ENCODE measurements at places on chromosomes 16 and 17.

- no peak for DNase-seq
Measured at GRCh38 chr16:67763066-67763465, 43.3 kb downstream of the RANBP10 start.

GRCh38 chr16:83060-83603 is 5.1 kb downstream of the MPG start:
- DNase-seq, result no peak

GRCh38 chr16:89616623-89617022 is 3.2 kb downstream of the DPEP1 start:
- no peak for DNase-seq

GRCh38 chr16:24009955-24010354 is 174.2 kb downstream of the PRKCB start:
- DNase-seq, result no peak

DNA sequence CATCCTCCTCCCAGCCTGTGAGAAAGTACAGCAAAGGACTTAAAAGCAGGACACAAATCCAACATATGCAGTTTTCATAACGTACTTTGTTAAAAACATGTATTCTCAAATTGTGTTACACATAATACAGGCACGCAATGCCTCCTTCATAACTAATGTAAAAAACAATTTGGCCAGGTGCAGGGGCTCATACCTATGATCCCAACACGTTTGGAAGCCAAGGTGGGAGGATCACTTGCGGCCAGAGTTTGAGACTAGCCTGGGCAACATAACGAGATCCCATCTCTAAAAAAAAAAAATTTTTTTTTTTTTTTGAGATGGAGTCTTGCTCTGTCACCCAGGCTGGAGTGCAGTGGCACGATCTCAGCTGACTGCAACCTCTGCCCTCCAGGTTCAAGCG is 20.4 kb downstream of the TEX2 start:
- DNase-seq, result no peak

- DNase-seq, result no peak
Measured at GRCh38 chr16:30875871-30876801, 17.7 kb downstream of the BCL7C start.

DNA sequence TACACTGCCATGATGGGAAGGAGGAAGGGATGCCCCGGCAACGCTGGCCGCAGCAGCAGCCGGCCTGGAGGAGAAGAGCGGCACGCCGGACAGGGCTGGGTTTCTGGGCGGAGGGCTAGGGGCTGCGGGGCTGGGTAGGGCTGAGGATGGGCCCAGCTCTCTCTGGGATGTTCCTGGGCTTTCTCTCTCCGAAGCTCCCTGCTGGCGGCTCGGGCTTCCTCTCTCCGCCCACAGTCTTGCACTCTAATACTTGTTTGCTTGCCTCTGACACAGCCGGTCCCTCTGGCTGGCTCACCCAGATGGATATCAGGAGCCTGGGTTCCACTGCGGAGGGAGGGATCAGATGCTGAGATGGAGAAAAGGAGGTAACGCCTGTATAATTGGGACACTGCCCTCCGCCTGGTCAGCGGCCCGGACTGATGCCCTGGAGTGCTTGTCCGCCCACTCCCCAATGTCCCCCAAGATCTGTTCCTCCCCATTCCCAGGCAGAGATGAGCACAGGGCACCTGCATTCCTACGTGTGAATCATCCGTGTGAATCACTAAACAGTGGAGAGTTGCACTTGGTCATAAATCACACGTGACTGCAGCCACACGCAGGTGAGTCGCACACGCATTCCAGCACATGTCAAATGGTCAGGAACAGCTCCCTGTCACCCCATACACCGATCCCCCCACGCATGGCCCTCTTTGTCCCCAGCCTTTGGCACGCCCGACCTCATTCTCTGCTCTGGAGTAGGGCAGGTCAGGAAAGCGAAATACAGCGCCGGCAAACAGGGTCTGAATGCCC is at the start of gene ALOXE3:
TSS of gene ALOXE3 (minus strand) at position 535 of the 789 bp plus-strand sequence. CDS start at position 11, 524 bp downstream.
- DNase-seq, result no peak

All from esophagus squamous epithelium (tissue), 5 donors.